Large intestine (tissue), 12 donors: ENCODE measurements at places on chromosomes 7 and 10. TPM values are rescaled to one million over a fixed set of nuclear protein-coding genes. Genes with fewer than 3 reads are reported as not detected.

GRCh38 chr10:99393683-99394082 is 36.7 kb downstream of the GOT1 start:
- DNase-seq, result no peak

GRCh38 chr7:42575171-42575570 is 336.7 kb downstream of the C7orf25 start:
- no peak for DNase-seq

DNA sequence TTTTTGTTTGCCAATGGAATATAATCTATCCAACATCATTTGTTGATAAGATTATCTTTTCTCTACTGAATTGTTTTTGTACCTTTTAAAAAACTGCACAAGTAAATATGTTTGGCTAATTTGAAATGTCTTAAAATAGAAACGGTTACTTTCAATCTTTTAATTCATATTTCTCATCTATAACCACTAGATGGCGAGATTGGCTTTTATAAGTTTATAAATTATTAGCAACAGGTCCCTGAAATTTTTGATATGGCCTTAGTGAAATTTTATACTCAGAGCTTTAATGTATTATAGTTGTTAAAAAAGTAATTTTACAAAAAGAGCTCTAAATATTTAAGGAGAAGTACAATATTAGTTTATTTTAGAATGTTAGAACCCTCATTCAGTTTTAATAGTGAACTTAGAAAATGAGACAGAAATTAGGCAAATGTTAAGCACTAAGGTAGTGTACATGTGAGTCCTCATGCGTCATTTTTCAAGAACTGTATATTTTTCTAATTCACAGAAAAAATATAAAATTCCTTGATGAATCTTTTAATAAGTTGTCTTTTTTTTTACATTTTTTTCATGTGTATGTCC is 592.5 kb downstream of the ARL4A start:
- no peak for DNase-seq

The ACSL5 gene
- 361 TPM for polyA plus RNA-seq

GRCh38 chr7:34332006-34332405 is 326.0 kb upstream of the NPSR1 start:
- DNase-seq, result no peak

DNA sequence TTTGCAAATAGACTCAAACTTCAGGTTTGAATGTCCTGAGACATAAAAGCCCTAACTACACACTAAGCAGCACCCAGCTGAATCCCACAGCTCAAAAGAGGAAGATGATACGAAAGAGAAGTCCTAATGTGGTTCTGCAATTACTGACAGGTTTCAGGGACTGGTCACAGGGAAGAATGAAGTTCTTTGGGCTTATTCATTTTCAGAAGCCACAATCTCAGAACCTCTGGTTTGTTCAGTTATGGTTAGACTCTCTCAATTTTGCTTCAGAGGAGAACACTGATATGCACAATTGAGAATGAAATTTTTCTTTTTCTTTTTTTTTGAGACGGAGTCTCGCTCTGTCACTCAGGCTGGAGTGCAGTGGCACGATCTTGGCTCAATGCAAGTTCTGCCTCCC is 94.6 kb upstream of the FAM180A start:
- DNase-seq, result no peak

The NME8 gene
- polyA plus RNA-seq, result 0.04 TPM

The NFE2L3 gene
- polyA plus RNA-seq, result 16.0 TPM

DNA sequence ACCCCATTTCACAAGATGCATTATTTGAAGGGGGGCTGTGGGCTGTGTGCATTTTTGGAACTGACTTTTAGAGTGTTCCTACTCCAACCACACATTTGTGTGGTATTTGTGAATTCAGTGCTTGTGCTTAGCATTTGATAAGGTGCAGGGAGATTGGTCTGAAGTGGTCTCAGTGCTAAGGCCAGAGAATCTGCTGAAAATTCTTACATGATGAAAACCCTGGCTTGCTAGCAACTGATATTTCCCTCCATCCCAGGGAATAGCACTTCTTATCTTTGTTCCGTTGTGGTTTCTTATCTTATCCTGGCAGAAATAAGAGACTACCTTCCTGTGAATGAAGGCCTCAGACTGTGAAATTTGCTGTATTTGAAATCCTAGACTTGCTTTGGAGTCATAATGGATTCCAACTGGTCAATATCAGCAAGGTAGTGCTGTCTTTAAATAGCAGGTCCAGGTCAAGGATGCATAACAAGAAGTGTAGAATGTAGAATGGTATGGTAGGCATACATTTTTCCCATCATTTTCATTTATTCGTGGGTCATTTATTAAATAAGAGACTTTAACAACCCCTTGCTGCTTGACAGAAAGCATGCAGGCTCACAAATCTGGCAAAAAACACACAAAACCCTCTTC is 986.9 kb downstream of the REEP3 start:
- DNase-seq, result no peak

- no peak for DNase-seq
These were observed 4.0 kb downstream of the ITIH2 start for GRCh38 chr10:7707102-7707501.

The SPAG6 gene
- polyA plus RNA-seq, result 0.19 TPM

The LRRD1 gene
- polyA plus RNA-seq, result 0.19 TPM

GRCh38 chr7:148433521-148434180 is 156.9 kb upstream of the C7orf33 start:
- DNase-seq, result no peak

GRCh38 chr7:3267966-3268690 is 32.9 kb upstream of the SDK1 start:
- DNase-seq, result peak; percentile 38

The CUBN gene
- 73.9 TPM for polyA plus RNA-seq

DNA sequence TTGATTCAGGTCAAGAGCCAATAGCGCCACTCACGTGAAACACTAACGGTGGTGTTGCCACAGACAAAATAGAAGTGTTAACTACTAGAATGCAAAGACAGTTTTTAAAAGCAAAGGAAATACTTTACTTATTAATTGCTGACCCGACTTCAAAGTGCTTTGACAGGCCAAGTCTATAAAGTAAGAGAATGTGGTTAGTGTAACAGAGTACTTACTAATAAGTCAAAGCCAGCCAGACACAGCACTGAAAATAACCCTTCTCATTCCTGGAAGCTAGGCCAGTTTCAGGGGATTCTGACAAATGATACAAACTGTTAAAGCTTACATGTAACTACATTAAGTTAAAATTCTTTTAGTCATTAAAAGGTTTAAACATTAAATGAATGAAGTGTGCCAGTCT is 50.3 kb downstream of the ENO4 start:
- no peak for DNase-seq

GRCh38 chr7:29808075-29808801 is 1.9 kb downstream of the WIPF3 start:
- no peak for DNase-seq

The MOGAT3 gene
- polyA plus RNA-seq, result 72.1 TPM

DNA sequence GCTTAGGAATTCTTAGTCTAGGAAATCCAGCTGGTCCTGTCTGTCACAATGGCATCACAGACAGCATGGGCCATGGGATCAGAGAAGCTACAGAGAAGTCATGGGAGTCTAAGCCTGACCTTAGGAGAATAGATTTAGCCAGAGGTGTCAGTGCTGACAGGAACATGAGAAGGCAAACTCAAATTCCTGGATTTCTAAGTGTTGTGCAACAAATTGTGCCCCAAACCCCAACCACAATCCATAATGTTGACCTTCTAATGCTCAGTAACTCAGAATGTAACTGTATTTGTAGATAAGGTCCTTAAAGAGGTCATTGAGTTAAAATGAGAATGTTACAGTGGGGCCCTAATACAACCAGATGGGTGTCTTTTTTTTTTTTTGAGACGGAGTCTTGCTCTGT is 95.9 kb upstream of the RHOBTB1 start:
- DNase-seq, result no peak

DNA sequence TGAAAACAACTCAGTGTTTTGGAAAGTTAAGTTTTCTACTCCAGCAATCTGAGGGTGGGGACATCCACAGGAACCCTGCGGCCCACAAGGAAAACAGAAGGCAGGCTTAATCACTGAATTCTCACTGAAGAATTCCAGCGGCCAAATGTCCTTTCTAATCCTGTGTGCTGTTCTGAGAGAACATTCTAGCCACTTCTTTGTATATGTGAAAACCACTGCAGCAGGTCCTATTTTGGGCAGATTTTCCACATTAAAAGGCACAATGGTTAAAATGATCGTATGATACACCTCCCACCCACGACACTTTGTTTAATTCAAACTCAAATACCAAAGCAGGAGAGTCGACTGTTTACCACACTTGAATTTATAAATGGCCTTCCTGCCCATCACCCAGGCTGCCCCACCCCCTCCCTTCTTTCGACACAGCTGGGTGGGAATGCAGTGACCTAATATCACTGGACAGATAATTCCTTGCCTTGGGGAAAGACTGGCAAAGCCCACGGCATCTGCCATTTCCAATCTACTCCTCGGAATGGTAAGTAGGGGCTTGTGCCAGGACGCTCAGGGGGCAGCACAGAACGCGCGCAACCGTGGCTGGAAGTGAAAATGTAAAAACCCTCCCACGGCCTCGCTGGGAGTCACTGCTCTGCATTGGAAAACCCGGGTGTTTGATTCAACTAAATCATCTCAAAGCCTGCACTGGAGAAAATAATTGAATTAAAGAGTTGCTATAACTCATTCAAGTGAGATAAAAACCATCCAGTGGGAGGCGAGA is 67.0 kb downstream of the CTBP2 start:
- DNase-seq, result peak; percentile 37

The SP4 gene
- 5.0 TPM for polyA plus RNA-seq

The ARPC1A gene
- 188 TPM for polyA plus RNA-seq

GRCh38 chr10:72066318-72067284 is 21.8 kb downstream of the SPOCK2 start:
- DNase-seq, result no peak

GRCh38 chr10:119087271-119087882 is 6.8 kb upstream of the EIF3A start:
- DNase-seq, result no peak

The DPP6 gene
- 7.8 TPM for polyA plus RNA-seq

DNA sequence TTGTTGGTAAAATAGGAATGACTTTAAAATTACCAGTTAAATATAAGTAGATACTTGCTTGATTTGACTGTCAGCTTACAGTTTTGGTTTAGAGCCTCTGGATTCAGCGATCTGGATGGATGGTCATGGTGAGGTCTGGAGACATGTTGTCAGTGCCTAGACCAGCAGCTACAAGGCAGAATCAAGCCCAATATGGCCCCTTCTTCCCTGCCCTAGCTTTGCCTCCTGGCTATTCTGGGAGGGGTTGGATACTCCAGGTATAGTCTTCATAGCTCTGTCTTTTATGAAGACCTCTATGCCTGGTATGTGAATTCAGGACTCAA is 166.5 kb upstream of the VIPR2 start:
- no peak for DNase-seq

DNA sequence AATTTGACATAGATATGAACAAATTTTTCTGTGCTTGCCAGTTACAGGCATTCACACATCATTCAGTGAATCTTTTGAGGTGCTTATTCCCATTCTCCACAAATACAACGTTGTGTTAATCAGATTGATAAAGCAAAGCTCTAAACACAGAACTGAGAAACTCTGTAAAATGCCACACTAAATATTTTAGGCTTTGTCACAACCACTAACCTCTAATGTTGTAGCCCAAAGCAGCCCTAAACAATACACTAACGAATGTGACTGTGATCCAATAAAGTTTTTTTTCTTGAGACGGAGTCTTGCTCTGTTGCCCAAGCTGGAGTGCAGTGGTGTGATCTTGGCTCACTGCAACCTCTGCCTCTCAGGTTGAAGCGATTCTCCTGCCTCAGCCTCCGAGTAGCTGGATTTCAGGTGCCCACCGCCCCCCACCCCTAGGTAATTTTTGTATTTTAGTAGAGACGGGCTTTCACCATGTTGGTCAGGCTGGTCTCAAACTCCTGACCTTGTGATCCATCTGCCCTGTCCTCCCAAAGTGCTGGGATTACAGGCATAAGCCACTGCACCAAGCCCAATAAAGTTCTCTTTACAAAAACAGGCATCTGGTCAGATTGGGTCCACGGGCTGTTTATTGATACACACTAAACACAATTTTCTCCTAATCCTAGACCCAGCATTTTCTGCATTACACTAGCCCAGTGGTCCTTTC is 6.9 kb downstream of the CYCS start:
- no peak for DNase-seq

The HSPA12A gene
- polyA plus RNA-seq, result 9.2 TPM

DNA sequence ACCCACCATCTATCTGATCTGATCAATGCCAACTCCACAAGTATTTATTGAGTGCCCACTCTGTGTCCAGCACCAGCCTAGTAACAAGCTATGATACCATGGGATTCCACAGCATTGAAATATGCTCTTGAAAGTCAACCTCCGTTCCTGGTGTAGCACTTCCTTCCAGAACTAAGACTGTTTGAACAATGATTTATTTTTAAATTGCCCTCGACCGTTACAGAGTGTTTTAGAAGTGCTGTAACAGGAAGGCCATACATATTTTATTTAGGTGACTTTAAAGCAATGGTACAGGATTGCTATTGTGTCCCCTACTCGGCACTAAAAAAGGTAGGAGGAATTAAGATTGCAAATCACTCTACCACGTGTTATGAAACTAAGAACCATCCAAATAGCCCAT is 225.6 kb downstream of the TEX36 start:
- no peak for DNase-seq

DNA sequence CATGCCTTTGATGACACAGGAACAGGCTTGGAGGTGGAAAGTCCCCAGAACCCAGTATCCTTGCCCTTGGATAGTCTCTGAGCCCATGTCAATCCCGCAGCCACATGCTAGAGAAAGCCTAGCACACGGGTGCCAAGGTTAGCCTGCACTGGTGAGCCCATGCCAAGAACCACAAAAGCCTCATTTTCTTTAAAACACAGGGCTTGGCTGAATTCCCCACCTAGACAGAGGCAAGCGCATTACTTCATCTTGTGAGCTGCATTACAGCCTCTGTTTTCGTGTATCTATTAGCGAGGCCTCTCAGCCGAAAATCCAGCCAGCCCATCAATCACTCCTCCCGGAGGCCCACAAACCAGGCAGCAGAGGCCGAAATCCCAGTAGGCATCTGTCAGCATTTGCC is 314.9 kb upstream of the AUTS2 start:
- DNase-seq, result no peak

DNA sequence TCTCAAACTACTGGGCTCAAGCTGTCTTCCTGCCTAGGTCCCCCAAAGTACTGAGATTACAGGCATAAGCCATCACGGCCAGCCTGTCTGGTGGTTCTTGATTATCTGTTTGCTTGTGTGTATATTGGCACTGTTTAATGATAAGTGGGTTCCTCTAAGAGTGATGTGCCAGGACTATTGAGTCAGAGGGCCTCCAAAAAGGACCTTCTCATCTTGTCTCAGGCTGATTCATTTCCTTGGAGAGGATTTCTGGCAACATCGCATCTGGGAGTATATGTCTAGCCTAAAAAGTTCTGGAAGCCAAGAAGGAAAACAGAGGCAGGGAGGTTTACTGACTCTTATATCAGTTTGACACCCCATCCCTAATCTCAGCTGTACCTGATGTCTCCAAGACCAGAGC is 27.1 kb upstream of the AKAP9 start:
- no peak for DNase-seq

DNA sequence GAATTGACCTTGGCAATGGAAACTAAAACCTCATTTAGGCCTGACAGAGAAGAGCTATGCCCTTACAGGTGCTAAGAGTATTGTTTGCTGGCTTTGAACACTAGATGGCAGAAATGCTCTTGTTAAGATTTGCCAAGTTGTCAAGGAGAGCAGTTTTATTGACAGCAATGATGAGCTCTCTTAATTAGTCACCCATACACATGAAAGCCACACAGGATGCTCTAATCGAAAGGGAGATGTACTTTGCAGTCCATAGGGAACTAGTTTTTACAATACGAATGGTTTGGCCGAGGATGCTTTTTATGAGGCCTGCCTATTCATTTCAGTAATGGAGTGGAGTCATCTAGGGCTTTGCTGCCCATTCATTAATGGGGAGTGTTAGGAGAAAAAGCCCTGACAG is 45.4 kb upstream of the MBL2 start:
- DNase-seq, result peak; percentile 75

The SLC35G1 gene
- polyA plus RNA-seq, result 60.2 TPM

The LOXL4 gene
- polyA plus RNA-seq, result 4.0 TPM

The LRGUK gene
- 0.30 TPM for polyA plus RNA-seq
